ENCODE measurements at places on chromosomes 5 and 9.

DNA sequence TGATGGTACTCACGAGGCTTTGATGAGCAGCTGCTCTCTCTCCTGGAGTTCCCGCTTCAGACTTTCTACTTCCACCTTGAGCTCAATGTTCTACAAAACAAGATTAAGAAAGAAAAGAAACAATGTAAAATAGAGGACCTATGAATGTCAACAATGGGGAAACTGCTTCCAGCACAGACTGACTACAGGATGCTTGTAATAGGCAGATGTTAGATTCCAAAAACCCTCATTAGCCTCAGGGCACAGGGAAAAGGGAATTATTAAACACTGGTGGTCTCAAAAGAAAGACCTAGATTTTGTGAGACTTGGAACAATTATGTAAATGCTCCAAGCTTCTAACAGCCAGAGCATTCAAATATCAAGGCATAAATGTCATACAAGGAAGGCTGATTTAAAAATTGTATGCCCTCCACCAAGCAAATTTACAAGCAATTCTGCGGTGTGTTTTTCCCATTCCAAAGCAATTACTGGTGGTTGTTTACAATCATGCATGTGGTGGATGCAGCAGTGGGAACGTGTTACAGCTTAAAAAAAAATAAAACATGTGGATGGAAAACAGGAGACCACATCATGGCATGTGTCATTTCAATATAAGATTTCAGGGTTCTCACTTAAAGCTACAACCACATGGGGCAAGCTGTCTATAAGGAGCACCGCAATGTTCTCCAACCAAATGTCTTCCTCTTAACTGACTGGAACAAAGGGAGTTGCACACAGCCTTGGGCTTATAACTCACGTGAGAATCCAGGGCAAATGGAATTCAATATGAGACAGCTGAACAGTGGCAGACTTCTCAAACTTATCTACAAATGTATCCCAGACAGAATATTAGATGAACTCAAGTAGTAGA, 34.0 kb downstream of the CDK5RAP2 start:
- no peak for DNase-seq

DNA sequence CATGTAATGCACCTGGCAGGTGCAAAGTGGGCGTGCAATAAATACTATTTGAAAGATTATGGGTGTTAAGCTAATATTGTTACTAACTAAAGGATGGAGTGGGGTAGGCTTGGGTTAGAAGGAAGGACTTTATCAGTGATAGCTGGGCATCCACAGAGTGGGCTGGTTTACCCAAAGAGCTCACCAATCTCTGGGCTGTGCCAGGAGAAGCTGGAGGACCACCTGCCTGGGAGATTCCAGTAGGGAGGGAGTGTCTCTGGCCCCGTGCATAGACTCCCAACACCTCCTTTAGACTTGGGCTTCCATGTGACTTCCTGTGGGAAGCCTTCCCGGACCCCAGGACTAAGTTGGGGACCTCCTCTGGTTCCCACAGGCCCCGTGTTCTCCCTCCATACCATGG, 5.6 kb upstream of the URM1 start:
- DNase-seq: no peak

- DNase-seq: no peak
Measured at GRCh38 chr5:151132963-151133362, 24.6 kb downstream of the ANXA6 start.

GRCh38 chr9:132301521-132301920, 53.3 kb downstream of the SETX start:
- DNase-seq: no peak

GRCh38 chr5:28488752-28489151, 1450.4 kb upstream of the CDH9 start:
- DNase-seq: no peak

GRCh38 chr9:905906-906305, 64.4 kb downstream of the DMRT1 start:
- no peak for DNase-seq

DNA sequence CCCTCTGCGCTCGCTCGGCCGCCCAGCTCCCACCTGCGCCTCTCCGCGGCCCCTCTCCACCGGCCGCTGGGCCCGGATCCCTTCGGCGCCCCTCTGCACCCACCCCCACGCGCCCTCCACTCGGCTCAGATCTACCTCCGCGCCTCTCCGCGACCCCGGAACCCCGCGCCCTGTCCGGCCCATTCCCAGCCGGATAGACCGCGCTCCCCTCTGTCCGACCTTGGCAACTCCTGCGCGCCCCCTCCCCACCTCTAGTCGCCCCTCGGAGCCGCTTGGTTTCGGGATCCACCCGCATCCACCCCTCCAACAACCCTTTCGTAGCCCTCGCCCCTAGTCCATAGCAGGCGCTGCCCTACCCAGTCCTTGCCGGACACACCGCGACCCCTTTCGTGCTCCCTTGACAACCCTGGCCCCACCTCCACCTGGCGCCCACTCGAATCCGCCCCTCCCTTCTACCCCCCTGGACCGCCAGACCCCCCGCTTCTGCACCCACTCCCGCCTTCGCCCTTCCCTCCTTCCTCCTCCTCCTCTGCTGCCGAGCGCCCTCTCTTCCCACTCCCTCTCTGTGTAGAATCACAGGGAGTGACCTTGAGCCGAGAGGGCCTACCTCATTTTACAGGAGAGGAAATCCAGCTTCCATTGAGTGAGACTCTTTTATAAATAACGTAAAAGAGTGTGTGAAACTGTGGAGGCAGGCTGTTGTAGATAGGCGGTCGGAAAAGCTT, 525 bp upstream of the AK3 start:
- DNase-seq: peak; percentile 39

DNA sequence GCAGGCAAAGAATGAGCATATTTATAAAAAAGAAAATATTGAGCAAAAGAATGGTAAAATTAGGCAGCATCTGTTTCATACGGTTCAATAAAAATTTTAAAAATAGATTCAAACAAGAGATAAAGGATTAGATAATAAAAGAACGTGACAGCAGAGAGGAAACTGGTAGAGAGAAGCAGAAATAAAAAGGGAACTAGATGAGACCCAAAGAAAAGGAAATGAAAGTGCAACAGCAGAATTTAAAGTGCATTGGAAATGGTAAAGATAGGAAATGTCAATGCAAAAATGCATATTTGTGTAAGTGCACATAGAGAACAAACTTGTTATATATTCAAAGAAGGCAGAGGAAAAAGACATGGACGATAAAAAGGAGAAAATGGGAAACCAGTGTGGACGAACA, 70.2 kb downstream of the SUSD1 start:
- DNase-seq: no peak

GRCh38 chr5:67795781-67796477, 419.6 kb upstream of the PIK3R1 start:
- no peak for DNase-seq

- peak; percentile 0 for DNase-seq
Measured at GRCh38 chr9:68844631-68845612, 139.9 kb downstream of the PIP5K1B start.

- peak; percentile 8 for DNase-seq
Measured at GRCh38 chr5:35963381-35963843, 25.0 kb upstream of the CAPSL start.

- DNase-seq: no peak
Measured at GRCh38 chr9:98207606-98208005, 15.2 kb upstream of the CORO2A start.

- DNase-seq: no peak
Measured at GRCh38 chr5:112257976-112258375, 161.1 kb downstream of the EPB41L4A start.

DNA sequence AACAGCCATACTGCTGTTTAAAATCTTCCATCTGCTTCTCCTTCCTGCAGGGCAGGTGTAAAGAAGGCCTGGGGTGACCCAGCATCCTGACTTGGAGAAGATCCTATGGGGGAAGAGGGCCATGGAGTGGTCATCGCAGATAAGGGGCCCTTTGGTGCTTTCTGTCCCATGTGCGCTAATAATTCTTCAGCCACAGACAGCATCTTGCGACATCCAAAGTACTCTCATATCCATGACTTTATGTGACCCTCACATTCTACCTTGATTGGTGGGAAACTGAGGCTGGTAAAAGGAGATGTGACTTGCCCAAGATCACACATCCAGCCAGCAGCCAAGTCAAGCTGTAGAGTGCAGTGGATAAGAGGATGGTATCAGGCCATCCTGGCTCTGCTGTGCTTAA, 44.3 kb upstream of the HAND1 start:
- no peak for DNase-seq

DNA sequence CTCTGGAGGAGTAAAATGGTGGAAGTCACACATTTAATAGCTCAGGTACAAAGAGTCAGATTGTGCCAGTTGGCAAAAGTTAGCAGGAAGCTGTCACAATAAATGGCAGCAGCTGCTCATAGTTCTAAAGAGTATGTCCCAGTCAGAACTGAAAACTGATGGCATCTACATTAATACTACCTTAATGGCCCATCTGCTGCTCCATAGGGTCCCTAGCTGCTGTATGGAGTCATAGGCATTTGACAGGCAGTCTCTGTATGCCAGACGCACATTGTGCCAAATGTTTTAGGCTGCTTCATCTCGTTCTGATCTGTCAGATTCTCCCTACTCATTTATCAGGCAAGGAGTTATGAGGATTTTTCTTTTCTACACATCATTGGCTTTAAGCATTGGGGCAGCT, 515.8 kb upstream of the ARRDC3 start:
- DNase-seq: peak; percentile 88

- DNase-seq: peak; percentile 77
Measured at GRCh38 chr9:133148199-133149129, 15.2 kb downstream of the GBGT1 start.

DNA sequence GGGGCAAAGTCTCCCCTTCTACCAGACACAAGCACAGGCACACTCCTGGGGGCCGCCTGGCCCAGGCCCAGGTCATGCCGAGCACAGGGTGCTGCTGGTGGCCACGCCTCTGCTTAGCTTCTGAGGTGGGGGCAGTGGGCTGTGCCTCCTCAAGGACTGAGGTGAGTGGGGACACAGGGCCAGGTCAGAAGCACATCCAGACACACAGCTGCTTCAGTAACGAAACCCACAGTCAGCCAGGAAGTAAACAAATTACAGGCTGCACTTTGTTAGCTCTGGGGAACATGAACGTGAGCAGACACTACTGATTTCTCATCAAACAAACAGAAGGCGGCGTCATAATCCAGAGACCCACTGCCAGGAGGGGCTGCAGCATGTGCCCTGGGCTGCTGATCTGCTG, 192.4 kb downstream of the HSPA4 start:
- DNase-seq: no peak

DNA sequence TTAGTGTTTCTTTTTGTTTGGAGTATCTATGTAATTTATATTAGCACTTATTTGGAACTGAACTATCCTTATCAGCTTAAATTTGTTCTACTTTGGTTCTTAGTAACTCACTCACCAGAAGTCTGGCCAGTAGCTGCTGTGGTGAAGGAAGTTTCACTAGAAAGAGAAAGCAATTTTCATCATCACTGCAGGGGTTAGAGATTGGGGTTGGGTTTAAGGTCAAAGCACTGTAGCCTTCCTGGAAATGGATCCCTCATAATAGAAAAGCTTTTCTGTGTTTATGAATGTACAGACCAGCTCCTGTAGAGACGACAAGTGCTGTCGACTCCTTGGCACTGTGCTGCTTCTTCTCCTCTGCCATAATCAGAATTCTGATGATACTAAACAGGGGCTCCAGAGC, 22.2 kb downstream of the MROH2B start:
- DNase-seq: no peak

- no peak for DNase-seq
Measured at GRCh38 chr5:136894070-136894469, 528.7 kb upstream of the TRPC7 start.

DNA sequence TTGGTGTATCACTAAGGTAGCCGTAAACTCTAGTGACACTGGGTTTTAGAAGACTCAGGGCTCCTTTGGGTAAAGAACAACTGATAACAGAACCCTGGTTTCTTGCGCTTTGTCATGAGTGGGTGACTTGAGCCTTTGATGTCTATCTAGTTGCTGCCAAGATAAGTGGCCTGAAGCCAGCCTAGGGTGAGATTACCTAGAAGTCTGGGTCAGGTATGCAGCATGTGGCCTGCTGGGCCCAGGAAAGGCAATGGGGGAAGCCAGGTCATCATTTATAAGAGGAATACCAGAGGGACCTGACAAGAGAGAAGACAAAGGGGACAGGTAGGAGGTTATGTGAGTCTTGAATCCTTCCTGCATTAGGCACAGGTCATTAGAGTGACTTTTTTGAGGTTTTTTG, 23.2 kb upstream of the GARNL3 start:
- no peak for DNase-seq

DNA sequence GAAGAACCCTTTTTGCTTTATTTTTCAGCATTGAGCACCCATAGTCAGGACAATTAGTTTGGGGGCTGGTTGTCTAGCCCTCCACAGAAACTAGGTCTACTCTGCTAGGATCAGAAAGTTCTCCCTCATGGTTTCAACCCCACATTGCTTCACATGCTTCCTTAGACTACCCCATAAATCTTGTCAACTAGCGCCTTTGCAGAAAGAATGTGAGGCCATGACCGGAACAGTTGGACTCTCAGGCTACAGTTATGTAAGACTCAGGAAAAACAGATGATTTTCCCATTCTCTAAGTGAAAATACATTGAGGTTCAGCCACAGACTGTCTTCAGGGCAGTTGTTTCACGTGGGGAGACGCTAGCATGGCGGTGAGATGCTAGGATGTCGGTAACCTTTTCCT, 255.6 kb downstream of the NR3C1 start:
- no peak for DNase-seq

GRCh38 chr9:115378241-115378640, 260.3 kb upstream of the TNC start:
- no peak for DNase-seq

- DNase-seq: no peak
Measured at GRCh38 chr9:73640971-73641370, 489.3 kb downstream of the ANXA1 start.

DNA sequence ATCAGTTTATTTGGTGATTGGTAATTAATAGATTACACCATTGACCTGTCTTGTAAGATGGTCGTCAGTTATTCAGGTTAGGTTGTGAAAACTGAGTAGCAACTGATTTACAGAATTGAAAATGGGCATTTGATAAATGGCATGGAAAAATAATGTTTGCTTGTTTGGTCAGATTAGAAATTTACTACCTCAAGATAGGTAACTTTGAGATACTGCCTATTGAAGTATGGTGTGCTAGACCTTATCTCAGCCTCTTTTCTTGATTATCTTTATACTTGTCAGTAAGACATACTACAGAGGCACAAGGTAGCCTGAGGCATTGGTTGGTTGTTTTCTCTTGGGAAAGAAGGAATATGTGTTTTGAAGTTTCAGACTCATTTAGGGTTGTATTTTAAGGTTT, 174.5 kb downstream of the XRCC4 start:
- DNase-seq: no peak

GRCh38 chr5:6837519-6838110, 124.4 kb downstream of the TENT4A start:
- DNase-seq: no peak

DNA sequence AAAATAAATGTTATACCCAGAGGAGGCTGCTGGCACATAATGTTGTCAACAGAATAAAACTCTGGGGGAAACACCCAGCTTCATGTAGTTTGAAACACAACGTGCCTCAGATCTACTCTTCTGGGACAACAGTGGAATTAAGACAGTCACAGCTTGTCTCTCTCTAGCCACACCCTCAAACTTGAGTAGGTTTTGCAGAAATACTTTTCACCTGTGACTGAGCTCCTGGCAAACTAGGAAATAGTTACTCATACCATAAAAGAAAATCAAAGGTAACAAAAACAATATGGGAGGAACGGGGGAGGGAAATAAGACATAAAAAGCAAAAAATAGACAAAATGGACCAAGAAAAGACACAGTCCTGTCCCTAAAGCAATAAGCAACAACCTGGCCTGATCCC, 14.4 kb downstream of the ELAVL2 start:
- no peak for DNase-seq

GRCh38 chr5:150081541-150082283, 4.6 kb downstream of the CSF1R start:
- DNase-seq: no peak
